ENCODE measurements at places on chromosomes 7 and 10. TPM values are rescaled to one million over a fixed set of nuclear protein-coding genes. Genes with fewer than 3 reads are reported as not detected.

ODAD2 gene
- polyA plus RNA-seq: 3.9 TPM

GARIN1A gene
- polyA plus RNA-seq: 5.4 TPM

NEURL1 gene
- polyA plus RNA-seq: 34.8 TPM

ARHGEF35 gene
- 0.89 TPM for polyA plus RNA-seq

C7orf57 gene
- 4.5 TPM for polyA plus RNA-seq

VWDE gene
- 0.65 TPM for polyA plus RNA-seq

AQP1 gene
- 98.2 TPM for polyA plus RNA-seq

AKR1C3 gene
- polyA plus RNA-seq: 2.3 TPM

CALU gene
- 89.6 TPM for polyA plus RNA-seq

GRCh38 chr10:28721318-28721951, 44.1 kb downstream of the BAMBI start:
- no peak for DNase-seq

DNA sequence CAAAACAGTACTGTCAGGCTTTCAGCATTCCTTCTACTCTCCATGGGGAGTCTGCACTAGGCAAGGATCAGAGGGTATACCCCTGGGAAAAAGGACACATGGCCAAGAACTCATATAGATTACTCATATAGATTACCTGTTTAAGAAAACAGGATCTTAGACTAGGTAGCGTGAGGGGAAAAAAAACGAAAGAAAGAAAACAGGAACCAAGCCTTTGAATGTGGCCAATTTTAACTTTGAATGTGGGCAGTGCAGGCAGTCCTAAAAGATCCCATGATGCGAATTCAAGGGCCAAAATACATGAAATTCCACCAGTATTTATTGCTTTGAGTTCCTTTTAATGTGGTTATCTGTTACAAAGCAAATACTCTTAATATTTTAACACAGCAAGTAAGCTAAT, 108.6 kb upstream of the TAC1 start:
- DNase-seq: no peak

DNA sequence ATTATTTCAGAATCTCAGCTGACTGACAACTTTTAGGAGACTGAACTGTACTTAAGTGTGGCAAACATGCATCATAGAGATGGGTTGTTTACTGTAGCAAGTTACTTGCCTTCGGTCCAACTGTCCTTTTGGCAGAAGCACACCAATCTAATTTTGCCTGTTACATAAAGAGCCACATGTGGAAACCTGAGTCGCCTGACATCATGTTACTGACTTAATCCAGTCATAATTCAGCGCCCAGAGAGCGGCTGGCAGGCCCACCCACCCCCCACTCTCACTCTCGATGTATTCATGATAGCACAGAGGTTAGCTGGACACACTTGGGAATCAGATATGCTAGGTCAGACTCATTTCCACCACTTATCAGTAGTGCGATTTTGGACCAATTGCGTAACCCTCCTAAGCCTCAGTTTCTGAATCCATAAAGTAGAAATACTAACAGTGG, 57.3 kb upstream of the CAPZA2 start:
- no peak for DNase-seq

DNA sequence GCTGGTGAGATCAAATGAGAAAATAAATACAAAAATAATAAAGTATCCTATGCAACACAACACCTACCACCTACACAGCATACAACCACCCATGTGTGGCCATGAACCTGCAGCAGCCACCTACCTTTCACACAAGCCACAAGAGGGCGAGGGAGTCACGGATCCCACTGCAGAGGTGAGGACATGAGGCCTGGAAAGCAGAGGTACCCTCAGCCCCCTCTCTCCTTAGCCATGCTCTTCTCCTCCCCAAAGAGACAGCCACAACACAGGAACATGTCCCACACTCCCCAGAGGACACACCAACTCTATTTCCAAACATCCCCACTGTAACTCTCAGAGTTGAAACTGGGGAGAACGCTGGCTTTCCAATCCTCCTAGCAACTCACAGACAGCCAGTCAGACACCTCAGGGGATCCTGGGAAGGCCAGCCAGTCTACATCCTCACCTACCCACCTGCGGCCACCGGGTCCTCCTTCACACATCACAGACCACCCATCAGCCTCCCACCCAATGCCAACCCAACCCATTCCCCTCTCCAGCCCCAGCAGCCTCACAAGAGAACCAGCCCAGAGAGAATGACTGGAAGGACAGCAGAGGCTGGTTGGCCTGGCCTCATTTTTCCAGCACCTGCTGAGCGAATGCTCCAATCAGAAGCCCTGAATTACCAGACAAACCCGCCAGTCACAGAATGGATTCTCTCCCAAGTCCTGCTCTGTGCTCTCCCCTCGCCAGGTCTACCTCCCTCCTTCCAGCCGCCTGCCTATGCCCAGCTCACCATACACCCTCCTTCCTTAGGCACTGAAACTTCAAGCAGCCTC, 18.4 kb downstream of the DLG5 start:
- DNase-seq: no peak

GRCh38 chr7:30816645-30817370, 45.6 kb downstream of the MINDY4 start:
- DNase-seq: no peak

DNA sequence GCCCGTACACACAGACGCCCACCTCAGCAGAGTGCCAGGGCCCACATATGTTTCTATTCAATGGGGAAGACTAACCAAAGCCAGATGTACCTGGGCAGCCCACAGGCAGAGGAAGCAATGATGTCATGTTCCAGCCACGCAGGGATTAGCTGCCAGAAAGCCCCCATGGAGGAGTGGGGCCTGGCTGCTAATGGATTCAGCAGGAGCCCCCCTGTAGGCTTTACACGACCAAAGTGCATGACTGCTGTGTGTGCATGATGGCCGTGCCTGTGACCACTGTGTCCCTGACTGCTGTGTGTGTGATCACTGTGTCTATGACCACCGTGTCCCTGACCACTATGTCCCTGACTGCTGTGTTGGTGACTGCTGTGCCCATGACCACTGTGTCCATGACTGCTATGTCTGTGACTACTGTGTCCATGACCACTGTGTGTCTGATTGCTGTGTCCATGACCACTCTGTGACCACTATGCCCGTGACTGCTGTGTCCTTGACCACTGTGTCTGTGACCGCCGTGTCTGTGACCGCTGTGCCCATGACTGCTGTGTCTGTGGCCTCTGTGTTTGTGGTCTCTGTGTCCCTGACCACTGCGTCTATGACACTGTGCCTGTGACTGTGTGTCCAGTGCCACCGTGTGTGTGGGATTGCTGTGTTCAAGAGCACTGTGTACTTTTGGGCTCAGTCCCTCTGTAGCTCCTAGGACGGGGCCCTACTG, 409.3 kb downstream of the RPS24 start:
- no peak for DNase-seq

- no peak for DNase-seq
Observed at GRCh38 chr10:67912331-67912946, 28.0 kb downstream of the SIRT1 start.

GRCh38 chr10:103849212-103849877, 6.0 kb downstream of the SH3PXD2A start:
- no peak for DNase-seq

DNA sequence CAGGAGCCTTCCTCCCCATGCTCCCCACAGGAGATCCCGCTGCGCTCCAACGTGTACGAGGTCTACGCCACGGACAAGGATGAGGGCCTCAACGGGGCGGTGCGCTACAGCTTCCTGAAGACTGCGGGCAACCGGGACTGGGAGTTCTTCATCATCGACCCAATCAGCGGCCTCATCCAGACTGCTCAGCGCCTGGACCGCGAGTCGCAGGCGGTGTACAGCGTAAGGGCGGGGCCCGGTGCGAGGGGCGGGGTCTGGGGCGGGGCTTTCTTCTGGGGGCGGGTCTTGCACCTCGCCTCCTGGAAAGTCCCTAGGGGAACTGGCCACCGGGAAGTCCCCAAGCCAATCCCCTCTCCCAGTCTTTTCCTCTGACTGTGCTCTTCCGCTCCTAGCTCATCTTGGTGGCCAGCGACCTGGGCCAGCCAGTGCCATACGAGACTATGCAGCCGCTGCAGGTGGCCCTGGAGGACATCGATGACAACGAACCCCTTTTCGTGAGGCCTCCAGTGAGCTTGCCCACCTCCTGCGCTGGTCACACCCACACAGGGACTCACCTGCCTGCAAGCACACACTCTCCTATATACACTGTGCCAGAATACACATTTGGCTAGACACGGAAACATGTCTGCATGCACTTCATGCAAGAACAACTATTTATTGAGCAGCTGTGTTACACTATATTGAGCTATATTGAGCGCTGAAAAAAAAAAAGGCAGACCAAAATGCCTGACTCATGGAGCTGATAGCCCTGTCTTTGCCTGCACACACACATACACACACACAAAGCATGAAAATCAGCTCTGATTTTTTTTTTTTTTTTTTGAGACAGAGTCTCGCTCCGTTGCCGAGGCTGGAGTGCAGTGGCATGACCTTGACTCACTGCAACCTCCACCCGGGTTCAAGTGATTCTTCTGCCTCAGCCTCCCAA, 32.7 kb upstream of the VSIR start:
- DNase-seq: no peak

- DNase-seq: no peak
Observed at GRCh38 chr7:147509035-147509501, 1081.5 kb upstream of the C7orf33 start.

DNA sequence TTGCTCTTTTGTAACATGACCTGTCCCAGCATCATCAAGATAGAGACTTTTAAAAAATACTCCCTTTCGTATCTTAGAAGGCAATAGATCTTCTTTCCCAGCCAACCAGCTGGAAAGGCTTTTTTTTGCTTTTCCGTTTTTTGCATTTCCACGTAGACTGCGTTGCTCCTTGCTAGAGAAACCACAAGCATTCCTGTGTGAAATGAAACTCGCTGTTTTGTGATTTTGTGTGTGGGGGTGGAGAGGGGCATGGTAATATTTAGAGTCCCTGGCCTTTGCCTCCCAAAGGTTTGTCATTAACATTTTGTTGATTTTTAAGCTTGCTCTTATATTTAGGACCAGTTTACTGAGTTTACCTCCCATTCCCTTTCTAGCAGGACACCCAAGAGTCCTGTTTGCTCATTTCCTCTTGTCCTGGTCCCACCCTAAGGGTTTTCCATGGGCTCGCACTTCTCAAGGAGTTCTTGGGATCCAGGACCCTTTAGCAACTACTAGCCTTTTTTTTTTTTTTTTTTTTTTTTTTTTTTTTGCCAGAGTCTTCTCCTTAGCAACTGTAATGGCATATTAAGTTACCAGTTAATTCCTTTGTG, 243.6 kb downstream of the BICC1 start:
- no peak for DNase-seq

- DNase-seq: no peak
Observed at GRCh38 chr10:95391581-95392216, 100.9 kb upstream of the PDLIM1 start.

GRCh38 chr7:155464183-155464582, 6.3 kb downstream of the EN2 start:
- no peak for DNase-seq

DNA sequence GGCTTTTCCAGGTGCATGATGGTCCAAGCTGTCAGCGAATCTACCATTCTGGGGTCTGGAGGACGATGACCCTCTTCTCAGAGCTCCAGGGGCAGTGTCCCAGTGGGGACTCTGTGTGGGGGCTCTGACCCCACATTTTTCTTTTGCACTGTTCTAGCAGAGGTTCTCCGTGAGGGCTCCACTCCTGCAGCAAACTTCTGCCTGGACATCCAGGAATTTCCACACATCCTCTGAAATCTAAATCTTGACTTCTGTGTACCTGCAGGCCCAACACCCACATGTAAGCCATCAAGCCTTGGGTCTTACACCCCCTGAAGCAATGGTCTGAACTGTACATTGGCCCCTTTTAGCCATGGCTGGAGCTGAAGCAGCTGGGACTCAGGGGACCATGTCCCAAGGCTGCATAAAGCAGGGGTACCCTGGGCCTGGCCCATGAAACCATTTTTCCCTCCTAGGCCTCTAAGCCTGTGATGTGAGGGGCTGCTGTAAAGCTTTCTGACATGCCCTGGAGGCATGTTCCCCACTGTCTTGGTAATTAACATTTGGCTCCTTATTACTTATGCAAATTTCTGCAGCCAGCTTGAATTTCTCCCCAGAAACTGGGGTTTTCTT, 86.9 kb downstream of the ZNF783 start:
- no peak for DNase-seq

GRCh38 chr7:91434836-91435235, 170.6 kb downstream of the FZD1 start:
- no peak for DNase-seq

DNA sequence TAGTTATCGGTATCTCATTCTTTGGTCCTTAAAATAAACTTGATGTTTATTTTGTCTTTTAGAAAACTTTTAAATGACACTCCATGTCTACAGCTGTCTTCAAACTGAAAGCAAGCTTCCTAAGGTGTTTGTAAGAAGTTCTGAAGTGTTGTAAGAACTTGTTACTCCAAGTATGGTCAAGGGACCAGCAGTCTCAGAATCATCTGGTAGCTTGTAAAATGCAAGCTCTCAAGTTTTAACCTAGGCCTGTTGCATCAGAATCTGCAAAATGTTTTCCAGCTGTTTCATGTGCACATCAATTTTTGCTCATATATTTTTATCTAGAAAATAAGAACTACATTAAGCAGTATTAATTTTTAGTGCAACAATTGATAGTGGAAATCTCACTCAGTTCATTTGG, 104.1 kb downstream of the THSD7A start:
- DNase-seq: no peak

- DNase-seq: no peak
Observed at GRCh38 chr10:123651421-123652047, 14.6 kb upstream of the GPR26 start.

GRCh38 chr7:45873355-45873754, 473 bp upstream of the CCDC201 start:
- DNase-seq: no peak

GRCh38 chr10:17548770-17549169, 68.4 kb downstream of the HACD1 start:
- DNase-seq: no peak

Measured in spinal cord (tissue), 10 donors.